ENCODE measurements at places on chromosomes 6 and 20.

- DNase-seq = no peak
Measured at GRCh38 chr6:147061252-147061651, 143.0 kb upstream of the STXBP5 start.

GRCh38 chr20:32886652-32887051, 27.9 kb downstream of the EFCAB8 start:
- no peak for DNase-seq

GRCh38 chr20:34375977-34376430, 12.9 kb downstream of the ITCH start:
- no peak for DNase-seq

DNA sequence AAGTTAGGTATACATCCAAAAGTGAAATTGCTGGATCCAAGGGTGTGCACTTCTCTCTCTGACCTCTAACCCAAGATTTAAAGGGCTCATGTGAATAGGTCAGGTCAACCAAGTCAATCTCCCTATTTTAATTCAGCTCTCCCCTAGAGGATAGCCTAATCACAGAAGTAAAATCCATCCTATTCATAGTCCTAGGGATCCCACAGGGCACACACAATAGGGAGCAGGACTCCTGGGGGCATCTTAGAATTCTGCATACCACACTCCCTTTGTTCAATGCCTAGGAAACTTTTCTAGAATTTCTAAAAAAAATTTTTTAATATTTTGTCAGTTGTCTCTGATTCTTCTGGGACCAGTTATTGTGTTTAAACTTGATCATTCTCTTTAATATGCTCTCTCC, 35.1 kb downstream of the CST9L start:
- no peak for DNase-seq
